SK-N-SH (cell line): ENCODE measurements at places on chromosomes 3 and 15. TPM values are rescaled to one million over a fixed set of nuclear protein-coding genes. Genes with fewer than 3 reads are reported as not detected.

- no peak for DNase-seq
These were observed 369.6 kb upstream of the RORA start for GRCh38 chr15:61598655-61599054.

- no peak for DNase-seq
These were observed 78.0 kb upstream of the KCNH8 start for GRCh38 chr3:19070325-19070724.

DNA sequence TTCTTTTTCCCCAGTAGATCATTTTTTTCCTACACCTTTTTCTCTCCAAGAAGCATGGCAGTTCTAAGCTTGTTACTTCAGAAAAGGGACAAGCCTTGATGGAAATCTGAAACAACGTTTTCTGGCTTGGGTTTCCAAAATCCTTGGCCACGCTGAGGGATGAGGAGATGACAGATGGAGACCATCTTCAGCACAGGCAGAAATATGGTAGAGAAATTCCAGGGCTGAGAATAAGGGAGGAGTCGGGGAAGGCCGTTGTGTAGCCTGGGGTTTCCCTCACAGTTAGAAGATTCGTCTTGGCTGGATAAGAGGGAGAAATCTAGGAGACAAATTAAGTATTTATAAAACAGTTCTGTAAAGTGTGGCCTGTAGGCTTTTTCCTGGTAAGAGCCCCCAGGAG is 33.9 kb upstream of the STT3B start:
- no peak for DNase-seq

- no peak for DNase-seq
These were observed 231.8 kb downstream of the RBMS3 start for GRCh38 chr3:29512641-29513040.

DNA sequence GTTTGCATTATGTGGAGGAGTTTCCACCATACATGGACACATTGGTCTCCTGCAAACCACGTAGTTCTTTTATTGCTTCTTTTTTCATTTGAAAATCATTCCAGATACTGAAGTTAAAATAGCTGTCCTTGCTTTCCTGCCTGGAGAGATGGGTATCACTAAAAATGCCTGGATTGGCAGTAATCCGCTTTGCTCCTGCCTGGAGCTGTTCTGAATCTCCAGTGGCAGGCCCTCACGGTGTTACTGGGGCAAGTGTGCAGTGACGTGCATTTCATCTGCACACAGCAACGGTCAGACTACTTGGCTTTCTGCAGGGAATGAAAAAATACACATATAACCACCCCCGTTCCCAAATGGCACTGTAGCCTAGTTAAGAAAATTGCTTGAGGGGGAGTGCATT is 272.9 kb downstream of the IL5RA start:
- DNase-seq, result peak; percentile 72

- DNase-seq, result no peak
These were observed 67.5 kb upstream of the MME start for GRCh38 chr3:155012584-155012983.

GRCh38 chr3:189902230-189903186 is 218.2 kb downstream of the P3H2 start:
- no peak for DNase-seq

- DNase-seq, result peak; percentile 39
These were observed 79.8 kb downstream of the RBPMS2 start for GRCh38 chr15:64695561-64695992.

LRRC34 gene
- polyA plus RNA-seq, result 1.6 and 2.6 TPM in 2 replicates

GOLGA8G gene
- not detected in 2 replicates for polyA plus RNA-seq

PLSCR5 gene
- not detected in 2 replicates for polyA plus RNA-seq

MRPL3 gene
- polyA plus RNA-seq, result 73.7 and 93.0 TPM in 2 replicates

P2RY12 gene
- not detected in 2 replicates for polyA plus RNA-seq

GASK1A gene
- not detected in 2 replicates for polyA plus RNA-seq
